GM23248 (cell line): ENCODE measurements at places on chromosomes 16 and 17. TPM values are rescaled to one million over a fixed set of nuclear protein-coding genes. Genes with fewer than 3 reads are reported as not detected.
A peak's percentile ranks its signal among the peaks of the same experiment; 100 is the strongest.

DNA sequence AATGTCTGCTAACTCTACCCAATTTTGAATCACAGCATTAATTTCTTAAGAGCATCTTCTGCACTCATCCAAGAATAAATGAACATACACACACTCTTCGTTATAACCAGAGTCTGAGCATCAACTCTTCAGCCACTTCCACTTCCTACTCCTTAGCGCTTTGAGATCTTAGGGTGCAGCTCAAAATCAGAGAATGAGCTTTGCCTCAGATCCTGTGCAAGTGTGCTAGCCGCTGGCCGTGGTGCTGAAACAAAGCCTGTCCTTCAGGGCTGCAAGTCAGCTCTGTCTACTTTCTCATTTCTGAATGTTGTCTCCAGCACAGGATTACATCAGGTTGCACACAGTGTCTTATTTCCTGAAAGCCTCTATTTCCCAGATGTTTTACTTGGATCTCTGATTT is 165.4 kb downstream of the AIPL1 start:
- H3K36me3 ChIP-seq = no peaks in the 10 kb centered on the region
- no peak overlapping the region for H3K4me3 ChIP-seq
- no peak overlapping the region for H3K27ac ChIP-seq
- no peaks in the 10 kb centered on the region for H3K4me1 ChIP-seq
- no peaks in the 10 kb centered on the region for H3K27me3 ChIP-seq

- DNase-seq = peak; percentile 19
- no peaks in the 10 kb centered on the region for H3K36me3 ChIP-seq
- no peak overlapping the region for H3K4me3 ChIP-seq
These were observed 215.6 kb upstream of the CDH5 start for GRCh38 chr16:66150698-66151482.

- H3K36me3 ChIP-seq = no peaks in the 10 kb centered on the region
- no peak overlapping the region for H3K4me3 ChIP-seq
- H3K27ac ChIP-seq = no peak overlapping the region
- H3K27me3 ChIP-seq = no peaks in the 10 kb centered on the region
These were observed 9.6 kb downstream of the ZNF750 start for GRCh38 chr17:82830249-82830661.

GRCh38 chr17:1367351-1367745 is 32.7 kb downstream of the YWHAE start:
- H3K4me1 ChIP-seq = peaks cover 51% of the 10 kb centered on the region
- peak; percentile 60 for DNase-seq
- H3K36me3 ChIP-seq = peaks cover 11% of the 10 kb centered on the region; the same call in 1 of the 2 replicates
- H3K27me3 ChIP-seq = no peaks in the 10 kb centered on the region
- H3K4me3 ChIP-seq = 0 out of 2 replicates have a peak overlapping the region, but pooled peaks have one; percentile 11

DNA sequence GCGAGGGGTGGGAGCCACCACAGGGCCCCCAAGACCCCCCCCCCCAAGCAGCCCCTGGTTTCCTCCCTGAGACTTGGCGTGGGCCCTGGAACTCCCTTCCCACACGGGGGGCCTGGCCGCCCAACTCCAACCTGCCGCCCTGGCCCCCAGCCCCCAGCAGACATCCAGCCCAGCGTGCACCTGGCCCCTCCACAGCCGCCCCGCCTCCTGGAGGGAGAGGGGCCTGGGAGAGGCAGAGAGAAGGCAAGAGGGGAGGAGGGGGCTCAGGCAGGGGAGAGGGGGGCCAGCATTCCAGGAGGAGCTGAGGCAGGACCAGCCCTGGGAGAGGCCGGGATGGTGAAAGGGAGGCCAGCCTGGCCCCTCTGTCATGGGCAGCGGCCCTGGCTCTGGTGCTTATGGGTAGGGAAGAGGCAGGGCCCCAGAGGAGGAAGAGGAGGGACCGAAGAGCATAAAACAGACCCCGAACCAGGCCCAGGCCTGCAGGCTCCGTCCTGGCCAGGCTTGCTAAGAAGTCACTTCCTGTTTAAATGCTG is 16.7 kb downstream of the IL34 start:
- H3K27ac ChIP-seq = no peak overlapping the region
- no peak overlapping the region for H3K4me3 ChIP-seq
- peaks cover 18% of the 10 kb centered on the region for H3K36me3 ChIP-seq
- DNase-seq = no peak

DNA sequence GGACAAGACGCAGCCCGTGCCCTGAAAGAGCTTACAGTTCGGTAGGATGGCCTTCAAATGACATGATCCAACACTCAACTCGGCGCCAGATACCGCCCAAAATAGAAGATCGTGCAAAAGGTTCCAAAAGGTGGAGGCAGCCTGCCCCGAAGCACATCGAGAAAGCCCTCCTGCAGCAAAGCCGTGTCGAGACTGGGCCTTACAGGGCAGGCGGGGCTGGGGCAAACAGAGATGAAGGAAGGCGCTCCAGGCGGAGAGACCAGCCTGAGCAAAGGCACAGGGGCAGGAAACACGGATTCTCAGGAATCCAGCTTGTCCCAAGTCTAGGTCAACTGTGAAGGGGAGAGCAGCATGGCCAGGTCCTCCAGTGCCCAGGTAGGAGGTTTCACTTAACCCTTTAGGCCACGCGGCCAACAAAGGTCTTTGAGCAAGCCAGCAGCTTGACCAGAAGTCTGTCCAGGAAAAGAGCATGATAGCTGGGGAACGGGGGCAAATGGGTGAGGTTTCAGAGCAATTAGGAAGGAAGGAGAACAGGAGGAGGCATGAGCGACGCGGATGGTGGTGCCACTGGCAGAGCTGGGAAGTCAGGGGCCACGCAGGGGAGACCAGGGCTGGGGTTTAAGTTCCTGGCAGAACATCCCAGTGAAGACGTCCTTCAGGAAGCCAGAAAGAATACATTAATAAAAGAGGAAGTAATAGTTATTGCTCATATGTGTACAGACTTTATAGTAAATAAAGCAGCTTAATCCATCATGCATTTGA is 21.2 kb upstream of the EIF1 start:
- H3K27me3 ChIP-seq = no peaks in the 10 kb centered on the region
- H3K4me3 ChIP-seq = peak overlapping the region; percentile 74; the same call in 1 of the 2 replicates
- DNase-seq = no peak
- peaks cover 5% of the 10 kb centered on the region for H3K4me1 ChIP-seq

DNA sequence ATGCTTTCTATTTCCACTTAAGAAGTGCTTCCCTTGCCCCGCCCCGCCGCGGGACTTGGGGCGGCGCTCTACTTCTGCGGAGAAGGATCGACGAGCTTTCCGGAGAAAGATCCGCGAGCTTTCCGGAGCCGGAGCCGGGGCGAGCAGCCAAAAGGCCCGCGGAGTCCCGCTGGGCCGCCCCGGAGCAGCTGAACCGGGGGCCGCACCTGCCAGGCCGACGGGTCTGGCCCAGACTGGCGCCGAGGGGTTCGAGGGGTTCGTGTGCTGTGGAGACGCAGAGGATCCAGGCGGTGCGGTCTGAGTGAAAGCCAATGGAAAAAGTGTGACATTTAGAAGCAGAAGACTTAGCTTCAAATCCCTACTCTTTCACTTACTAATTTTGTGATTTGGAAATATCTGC is 50.8 kb downstream of the TBC1D26 start:
- DNase-seq = peak; percentile 81
- peak overlapping the region; percentile 67 for H3K4me3 ChIP-seq
- no peaks in the 10 kb centered on the region for H3K36me3 ChIP-seq
- no peaks in the 10 kb centered on the region for H3K4me1 ChIP-seq
- H3K27me3 ChIP-seq = no peaks in the 10 kb centered on the region

GRCh38 chr16:78982096-78982744 is 618.3 kb downstream of the MAF start:
- no peaks in the 10 kb centered on the region for H3K4me1 ChIP-seq
- H3K36me3 ChIP-seq = no peaks in the 10 kb centered on the region
- H3K4me3 ChIP-seq = no peak overlapping the region
- H3K27me3 ChIP-seq = no peaks in the 10 kb centered on the region

GRCh38 chr16:53908731-53909130 is 204.8 kb downstream of the FTO start:
- no peaks in the 10 kb centered on the region for H3K36me3 ChIP-seq
- no peaks in the 10 kb centered on the region for H3K27me3 ChIP-seq
- no peak for DNase-seq
- no peak overlapping the region for H3K4me3 ChIP-seq
- H3K27ac ChIP-seq = no peak overlapping the region
- peaks cover 14% of the 10 kb centered on the region for H3K4me1 ChIP-seq

DNA sequence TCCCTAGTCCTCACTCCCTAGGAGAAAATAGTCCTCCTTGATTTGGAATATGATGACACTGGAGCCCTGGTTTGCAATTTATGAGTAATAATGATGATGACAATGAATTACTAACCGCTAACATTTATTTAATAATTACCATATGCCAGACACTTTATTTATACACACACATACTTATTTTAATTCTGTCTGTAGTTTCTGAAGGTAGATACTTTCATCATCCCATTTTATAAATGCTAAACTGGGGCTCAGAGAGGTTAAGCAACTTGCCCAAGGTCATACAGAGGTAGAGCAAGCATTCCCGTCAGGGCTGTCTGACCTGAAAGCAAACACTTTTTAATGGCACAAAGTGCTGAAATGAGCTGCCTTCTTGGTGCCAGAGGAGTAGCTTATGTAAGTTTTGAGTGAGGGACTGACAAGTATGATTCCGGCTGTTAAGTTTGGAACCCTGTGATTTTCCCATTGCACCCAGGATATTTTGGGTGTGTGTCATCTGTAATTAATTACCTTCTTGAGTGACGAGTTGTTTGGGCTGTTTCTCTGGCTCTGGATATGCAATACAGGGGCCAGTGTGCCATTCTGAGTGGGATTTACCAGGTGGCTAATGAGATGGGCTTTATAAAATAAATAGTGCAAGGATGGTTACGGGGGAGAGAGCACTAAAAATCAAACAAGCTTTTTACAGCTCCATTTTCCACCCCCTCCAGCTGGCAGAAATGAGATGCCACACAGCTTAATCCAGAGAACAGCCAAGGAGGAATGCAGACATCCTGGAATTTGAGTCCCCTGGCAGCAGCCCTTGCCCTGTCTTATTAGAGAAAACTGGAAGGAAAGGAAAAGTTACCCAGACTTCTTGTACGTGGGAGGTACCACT is 211.8 kb downstream of the SNX29 start:
- no peaks in the 10 kb centered on the region for H3K27me3 ChIP-seq
- peaks cover 26% of the 10 kb centered on the region for H3K4me1 ChIP-seq
- no peaks in the 10 kb centered on the region for H3K36me3 ChIP-seq
- H3K27ac ChIP-seq = peak overlapping the region; percentile 87
- peak overlapping the region; percentile 45 for H3K4me3 ChIP-seq

DNA sequence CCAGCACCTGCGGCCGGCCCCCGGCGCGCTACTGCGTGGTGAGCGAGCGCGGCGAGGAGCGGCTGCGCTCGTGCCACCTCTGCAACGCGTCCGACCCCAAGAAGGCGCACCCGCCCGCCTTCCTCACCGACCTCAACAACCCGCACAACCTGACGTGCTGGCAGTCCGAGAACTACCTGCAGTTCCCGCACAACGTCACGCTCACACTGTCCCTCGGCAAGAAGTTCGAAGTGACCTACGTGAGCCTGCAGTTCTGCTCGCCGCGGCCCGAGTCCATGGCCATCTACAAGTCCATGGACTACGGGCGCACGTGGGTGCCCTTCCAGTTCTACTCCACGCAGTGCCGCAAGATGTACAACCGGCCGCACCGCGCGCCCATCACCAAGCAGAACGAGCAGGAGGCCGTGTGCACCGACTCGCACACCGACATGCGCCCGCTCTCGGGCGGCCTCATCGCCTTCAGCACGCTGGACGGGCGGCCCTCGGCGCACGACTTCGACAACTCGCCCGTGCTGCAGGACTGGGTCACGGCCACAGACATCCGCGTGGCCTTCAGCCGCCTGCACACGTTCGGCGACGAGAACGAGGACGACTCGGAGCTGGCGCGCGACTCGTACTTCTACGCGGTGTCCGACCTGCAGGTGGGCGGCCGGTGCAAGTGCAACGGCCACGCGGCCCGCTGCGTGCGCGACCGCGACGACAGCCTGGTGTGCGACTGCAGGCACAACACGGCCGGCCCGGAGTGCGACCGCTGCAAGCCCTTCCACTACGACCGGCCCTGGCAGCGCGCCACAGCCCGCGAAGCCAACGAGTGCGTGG is 1.5 kb downstream of the NTN1 start:
- H3K4me1 ChIP-seq = no peaks in the 10 kb centered on the region
- no peak overlapping the region for H3K27ac ChIP-seq
- peak; percentile 55 for DNase-seq
- H3K27me3 ChIP-seq = peaks cover 65% of the 10 kb centered on the region
- H3K4me3 ChIP-seq = peak overlapping the region; percentile 70; the same call in 1 of the 2 replicates

GRCh38 chr16:4253394-4254150 is 11.7 kb upstream of the SRL start:
- no peaks in the 10 kb centered on the region for H3K36me3 ChIP-seq
- H3K4me3 ChIP-seq = peak overlapping the region; percentile 79
- peak overlapping the region; percentile 86 for H3K27ac ChIP-seq

DNA sequence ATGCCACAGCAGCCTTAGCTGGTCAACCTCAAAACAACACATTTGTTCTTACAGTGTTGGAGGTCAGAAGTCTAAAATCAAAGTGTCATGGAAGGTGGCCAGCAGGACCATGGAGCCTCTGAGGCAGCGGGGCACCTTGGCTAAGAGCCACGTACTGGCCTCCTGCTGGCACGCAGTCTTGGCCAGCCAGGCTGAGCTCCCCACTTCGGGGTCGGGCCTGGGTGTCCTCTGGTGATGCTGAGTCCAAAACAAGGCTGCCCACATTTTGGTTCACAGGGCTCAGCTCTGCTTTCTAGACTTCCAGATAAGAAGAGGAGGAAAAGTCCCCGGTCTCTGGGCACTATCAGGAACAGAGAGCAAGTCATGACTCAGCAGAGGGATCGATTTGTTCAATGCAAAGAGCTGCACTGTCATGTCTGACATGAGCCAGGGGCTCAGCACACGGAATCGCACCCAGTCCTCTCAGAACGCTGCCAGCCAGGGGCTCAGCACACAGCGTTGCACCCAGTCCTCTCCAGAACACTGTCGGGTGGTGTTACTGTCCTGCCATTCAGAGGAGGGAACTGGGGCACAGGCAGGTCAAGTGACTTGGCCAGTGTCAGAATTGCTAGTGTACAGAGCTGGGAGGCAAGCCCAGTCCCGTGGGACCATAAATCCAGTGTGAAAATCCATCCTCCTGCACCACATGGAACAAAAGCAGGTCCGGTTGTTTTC is 2.5 kb downstream of the LGALS9 start:
- peaks cover 17% of the 10 kb centered on the region for H3K4me1 ChIP-seq
- no peak for DNase-seq
- no peaks in the 10 kb centered on the region for H3K36me3 ChIP-seq
- H3K4me3 ChIP-seq = no peak overlapping the region

- no peaks in the 10 kb centered on the region for H3K4me1 ChIP-seq
- no peak for DNase-seq
- H3K27ac ChIP-seq = no peak overlapping the region
These were observed 23.0 kb downstream of the SPPL2C start for GRCh38 chr17:45867702-45868101.

SLC9A5 gene
- 2.2 and 2.7 TPM in 2 replicates for total RNA-seq

RUNDC3A gene
- total RNA-seq = 0.11 TPM in 1 of 2 replicates, not detected in the other

FSCN2 gene
- 2.3 and 3.2 TPM in 2 replicates for total RNA-seq

PPY gene
- total RNA-seq = not detected in 2 replicates

NPTX1 gene
- 0.25 and 1.1 TPM in 2 replicates for total RNA-seq

MED1 gene
- 14.9 and 17.6 TPM in 2 replicates for total RNA-seq
